ENCODE measurements at places on chromosomes 12 and 14. TPM values are rescaled to one million over a fixed set of nuclear protein-coding genes. Genes with fewer than 3 reads are reported as not detected.

DNA sequence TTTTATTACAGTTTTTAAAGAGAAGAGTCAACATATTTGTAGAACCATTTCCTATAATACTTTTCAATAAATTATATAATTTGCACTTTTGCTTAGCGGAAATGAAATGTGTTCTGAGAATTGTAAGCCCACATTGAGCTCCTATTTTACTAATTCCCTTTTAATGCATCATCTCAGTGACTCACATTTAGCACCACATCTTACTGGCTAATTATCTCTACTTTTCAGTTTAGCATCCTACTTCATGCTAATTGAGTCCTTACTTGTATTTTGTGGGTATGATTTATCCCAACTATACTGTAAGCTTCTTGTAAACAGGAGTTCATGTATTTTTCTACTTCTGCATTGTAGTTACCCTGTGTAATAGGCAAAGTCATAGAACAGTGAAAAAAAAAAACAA, 67.5 kb downstream of the TMX1 start:
- no peak for DNase-seq
- peaks cover 4% of the 10 kb centered on the region for H3K27me3 ChIP-seq
- H3K4me1 ChIP-seq: peaks cover 11% of the 10 kb centered on the region
- H3K4me3 ChIP-seq: no peak overlapping the region

GRCh38 chr14:65287264-65288131, 125.0 kb upstream of the FUT8 start:
- peak; percentile 86 for DNase-seq
- H3K27ac ChIP-seq: peak overlapping the region; percentile 98
- H3K4me3 ChIP-seq: peak overlapping the region; percentile 76
- peaks cover 70% of the 10 kb centered on the region for H3K4me1 ChIP-seq
- H3K27me3 ChIP-seq: no peaks in the 10 kb centered on the region

GRCh38 chr14:63993992-63994391, 141.2 kb downstream of the SYNE2 start:
- H3K4me3 ChIP-seq: no peak overlapping the region
- peak; percentile 2 for DNase-seq
- H3K4me1 ChIP-seq: peaks cover 10% of the 10 kb centered on the region
- no peaks in the 10 kb centered on the region for H3K27me3 ChIP-seq

GRCh38 chr12:32419520-32419960, 20.2 kb downstream of the FGD4 start:
- H3K4me1 ChIP-seq: no peaks in the 10 kb centered on the region
- no peaks in the 10 kb centered on the region for H3K36me3 ChIP-seq
- no peaks in the 10 kb centered on the region for H3K27me3 ChIP-seq
- DNase-seq: no peak

GRCh38 chr14:52121441-52121840, 52.6 kb upstream of the NID2 start:
- no peaks in the 10 kb centered on the region for H3K27me3 ChIP-seq
- no peak for DNase-seq
- H3K36me3 ChIP-seq: no peaks in the 10 kb centered on the region
- H3K4me3 ChIP-seq: no peak overlapping the region

DNA sequence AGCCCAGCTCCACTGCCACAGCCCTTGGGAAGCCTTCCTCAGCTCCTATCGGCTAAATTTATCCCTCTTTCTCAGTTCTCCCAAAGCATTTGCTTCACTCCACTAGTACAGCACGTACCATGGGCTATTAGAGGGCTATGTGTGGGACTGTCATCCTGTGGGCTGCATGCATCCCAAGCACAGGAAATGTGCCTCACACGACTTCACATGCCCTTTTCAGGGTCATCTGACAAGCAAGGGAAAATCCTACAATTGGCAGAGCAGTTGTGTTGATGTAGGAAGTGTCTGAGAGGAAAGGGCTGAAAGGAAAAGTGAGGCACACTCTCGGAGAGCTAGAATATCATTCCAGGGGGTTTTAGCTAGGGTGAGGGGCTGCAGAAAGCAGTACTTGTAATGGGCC, 47.6 kb downstream of the NINJ2 start:
- no peaks in the 10 kb centered on the region for H3K36me3 ChIP-seq
- peaks cover 31% of the 10 kb centered on the region for H3K4me1 ChIP-seq
- peak overlapping the region; percentile 0 for H3K27ac ChIP-seq
- H3K4me3 ChIP-seq: no peak overlapping the region

GRCh38 chr14:52253503-52253902, 14.0 kb upstream of the PTGDR start:
- H3K27ac ChIP-seq: no peak overlapping the region
- H3K4me1 ChIP-seq: peaks cover 1% of the 10 kb centered on the region
- no peak for DNase-seq

DNA sequence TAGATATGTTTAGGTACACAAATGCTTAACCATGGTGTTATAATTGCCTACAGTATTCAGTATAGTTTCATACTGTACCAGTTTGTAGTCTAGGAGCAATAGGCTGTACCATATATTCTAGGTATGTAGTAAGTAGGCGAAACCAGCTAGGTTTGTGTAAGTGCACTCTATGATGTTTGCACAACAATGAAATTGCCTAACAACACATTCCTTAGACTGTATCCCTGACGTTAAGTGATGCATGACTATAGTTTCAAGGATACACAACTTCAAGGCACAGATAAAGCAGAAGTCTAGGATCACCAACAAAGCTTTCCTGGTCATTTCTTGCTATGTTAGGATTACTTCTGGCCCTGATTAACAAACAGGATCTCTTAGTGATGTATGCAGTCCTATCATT, 135.1 kb downstream of the SLC38A1 start:
- H3K27ac ChIP-seq: no peak overlapping the region
- H3K4me1 ChIP-seq: no peaks in the 10 kb centered on the region
- H3K36me3 ChIP-seq: no peaks in the 10 kb centered on the region
- DNase-seq: no peak
- peaks cover 1% of the 10 kb centered on the region for H3K27me3 ChIP-seq
- H3K4me3 ChIP-seq: no peak overlapping the region

The DAO gene
- not detected for total RNA-seq

The NTN4 gene
- total RNA-seq: not detected

The DTD2 gene
- 25.6 TPM for total RNA-seq
